ENCODE measurements at places on chromosomes 1 and 21. TPM values are rescaled to one million over a fixed set of nuclear protein-coding genes. Genes with fewer than 3 reads are reported as not detected.

Gene FCRL4
- not detected for total RNA-seq

Gene DSCAM
- total RNA-seq, result not detected

Gene PRKAB2
- total RNA-seq, result 25.5 TPM

DNA sequence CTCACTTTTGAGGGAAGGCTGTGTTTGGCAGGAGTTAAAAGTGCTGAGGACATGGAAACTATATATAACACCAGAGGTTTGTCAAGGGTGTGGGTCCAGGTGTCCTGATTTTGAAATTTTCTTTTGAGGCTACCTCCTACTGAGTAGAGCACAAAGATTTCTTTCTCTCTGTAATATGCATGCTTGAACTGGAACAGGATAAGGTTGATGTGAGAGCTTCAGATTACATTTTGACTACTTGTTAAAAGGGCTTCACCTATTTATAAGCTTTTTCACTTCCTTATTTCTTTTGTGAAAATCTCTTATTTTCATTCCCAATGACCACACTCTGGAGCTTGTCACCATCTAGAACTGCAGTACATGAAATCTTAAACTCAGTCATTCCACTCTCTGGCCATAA lies 59.8 kb upstream of the PLA2G4A start:
- DNase-seq, result no peak

DNA sequence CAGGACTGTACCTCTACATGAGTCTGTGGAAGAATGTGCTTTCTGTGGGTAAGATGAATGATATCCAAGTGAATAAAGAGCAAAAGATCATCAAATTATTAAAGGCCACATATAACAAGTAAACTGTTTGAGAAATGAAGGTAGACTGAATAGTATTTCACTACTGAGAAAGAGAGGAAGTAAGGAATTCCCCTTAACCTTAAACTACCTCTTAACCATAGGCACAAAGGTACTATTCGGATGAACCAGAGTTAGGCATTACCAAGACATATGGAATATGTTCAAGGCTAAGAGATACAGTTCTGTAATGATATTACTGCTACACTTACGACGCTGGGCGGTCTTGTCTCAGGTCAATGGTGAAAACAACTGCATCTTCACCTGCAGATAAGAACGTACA lies 25.5 kb downstream of the DCAF8 start:
- no peak for DNase-seq

- DNase-seq, result no peak
Observed at GRCh38 chr21:45497846-45498645, 44.2 kb downstream of the SLC19A1 start.

GRCh38 chr21:23507501-23507900 lies 2099.8 kb downstream of the MRPL39 start:
- no peak for DNase-seq

DNA sequence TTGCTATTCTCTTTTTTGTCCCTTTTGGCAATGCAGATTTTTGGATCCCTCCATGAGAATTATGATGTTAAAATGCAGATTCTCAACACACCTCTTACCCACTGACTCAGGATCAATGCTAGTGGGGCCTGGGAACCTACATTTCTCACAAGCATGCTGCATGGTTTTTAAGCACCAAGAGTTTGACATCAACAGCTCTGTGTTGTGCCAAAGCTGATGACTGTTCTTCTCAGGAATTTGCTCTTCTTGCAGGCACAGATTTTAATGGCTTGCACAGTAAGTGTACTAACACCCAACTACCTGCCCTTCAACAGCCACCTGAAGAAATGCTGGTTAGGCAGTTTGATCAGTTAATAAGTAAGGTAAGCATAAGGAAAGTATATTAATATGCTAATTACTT lies 468.7 kb downstream of the PTBP2 start:
- DNase-seq, result peak; percentile 15

DNA sequence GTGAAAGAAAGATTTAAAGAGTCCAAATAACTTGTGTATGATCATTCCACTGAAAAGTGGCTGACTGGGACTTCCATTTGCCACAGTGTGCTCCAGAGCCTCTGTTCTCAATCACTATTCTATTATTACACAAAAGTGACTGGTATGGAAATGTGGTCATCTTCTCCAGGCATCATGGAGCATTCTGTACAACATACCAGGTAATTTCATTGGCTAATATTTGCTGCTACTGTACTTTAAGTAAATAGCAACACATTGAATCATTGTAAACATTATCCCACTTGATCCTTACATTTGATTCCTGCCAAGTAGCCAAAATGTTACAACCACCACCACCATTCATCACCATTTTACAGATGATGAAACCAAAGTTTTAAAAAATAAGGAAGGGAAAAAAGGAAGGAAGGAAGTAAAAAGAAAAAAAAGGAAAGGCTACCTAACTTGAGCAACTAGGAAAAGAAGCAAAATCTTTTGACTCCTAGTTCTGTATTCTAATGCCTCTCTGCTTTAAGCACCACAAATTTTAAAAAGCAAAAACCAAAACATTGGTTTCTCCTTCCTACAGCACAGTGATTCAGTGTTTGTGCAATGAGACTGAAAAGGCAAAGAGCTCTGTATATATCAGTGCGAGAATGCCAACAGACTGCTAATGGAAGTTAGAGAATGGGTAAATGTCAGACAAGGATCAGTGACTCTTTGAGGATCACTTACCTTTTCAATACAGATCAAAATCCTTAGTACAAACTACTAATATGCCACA lies 361.4 kb upstream of the PTBP2 start:
- DNase-seq, result no peak

DNA sequence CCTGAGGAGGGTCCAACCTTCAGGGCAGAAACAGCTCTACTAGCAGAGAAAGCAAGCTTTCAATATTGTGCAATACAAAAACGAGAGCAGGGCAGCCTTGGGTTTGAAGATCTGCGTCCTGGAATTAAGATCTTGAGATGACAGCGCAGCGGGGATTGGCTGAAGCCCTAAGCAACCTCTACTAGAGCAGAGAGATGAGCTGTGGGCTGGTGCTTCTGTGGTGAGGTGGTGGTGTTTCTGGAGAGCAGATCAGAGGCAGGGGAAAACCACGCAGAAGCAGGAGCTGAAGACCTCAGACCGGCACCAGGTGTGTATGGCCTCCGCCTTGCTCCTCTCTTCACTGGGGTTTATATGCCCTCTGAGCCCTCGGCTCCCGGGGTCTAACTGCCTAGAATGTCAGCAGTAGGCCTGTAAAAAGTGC lies 12.5 kb downstream of the TRAF3IP3 start:
- no peak for DNase-seq

GRCh38 chr1:5858844-5859407 lies 133.3 kb downstream of the NPHP4 start:
- no peak for DNase-seq

GRCh38 chr1:111511370-111511769 lies 7.9 kb upstream of the ADORA3 start:
- DNase-seq, result no peak

Measured in SJSA1 (cell line).